ENCODE measurements at places on chromosomes 5 and 9.

- H3K4me1 ChIP-seq = no peaks in the 10 kb centered on the region
- no peak overlapping the region for H3K27ac ChIP-seq
- peaks cover 2% of the 10 kb centered on the region for H3K27me3 ChIP-seq
- no peaks in the 10 kb centered on the region for H3K36me3 ChIP-seq
- H3K4me3 ChIP-seq = no peak overlapping the region
Measured at GRCh38 chr5:146040527-146040926, 64.8 kb downstream of the PLAC8L1 start.

DNA sequence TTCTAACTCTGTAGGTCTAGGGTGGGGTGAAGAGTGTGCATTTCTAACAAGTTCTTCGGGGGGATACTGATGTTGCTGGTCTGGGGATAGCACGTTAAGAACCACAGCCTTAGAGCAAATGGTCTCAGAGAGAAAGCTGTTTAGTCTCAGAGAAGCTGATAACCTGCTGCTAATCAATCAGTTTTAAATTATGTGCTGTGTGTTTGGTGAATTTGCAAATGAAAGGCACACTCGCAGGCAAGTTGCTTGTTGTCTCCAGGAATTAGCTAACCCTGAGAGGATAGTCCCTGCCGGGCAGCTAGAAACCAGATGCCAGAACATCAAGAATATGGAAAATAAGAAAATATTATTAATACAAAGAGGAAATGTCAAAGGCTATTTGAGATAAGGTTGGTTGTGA is 79.2 kb downstream of the DMRT2 start:
- H3K27me3 ChIP-seq = peaks cover 3% of the 10 kb centered on the region
- H3K4me3 ChIP-seq = no peak overlapping the region
- no peak for DNase-seq
- no peaks in the 10 kb centered on the region for H3K4me1 ChIP-seq
- no peak overlapping the region for H3K27ac ChIP-seq

GRCh38 chr5:73100109-73100508 is 20.3 kb upstream of the TMEM171 start:
- no peaks in the 10 kb centered on the region for H3K36me3 ChIP-seq
- H3K4me3 ChIP-seq = no peak overlapping the region
- no peak for DNase-seq
- H3K4me1 ChIP-seq = peaks cover 27% of the 10 kb centered on the region
- peaks cover 7% of the 10 kb centered on the region for H3K27me3 ChIP-seq
- no peak overlapping the region for H3K27ac ChIP-seq

DNA sequence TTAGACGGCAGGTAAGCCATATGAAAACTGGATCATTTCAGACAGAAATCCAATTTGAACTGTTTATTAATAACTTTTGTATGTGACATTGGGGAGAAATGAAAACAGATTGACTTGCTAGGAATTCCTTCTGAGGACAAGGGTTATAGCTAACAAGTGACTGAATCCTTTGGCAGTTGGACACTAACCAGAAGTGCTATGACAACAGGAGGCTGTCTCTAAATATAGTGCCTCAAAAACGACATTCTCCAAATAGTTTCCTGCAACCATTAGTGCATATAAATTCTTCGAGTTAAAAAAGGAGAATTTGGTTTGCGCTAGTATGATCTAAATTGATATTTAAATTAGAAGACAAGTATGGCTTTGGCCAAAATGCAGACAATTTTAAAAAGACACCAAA is 338.6 kb downstream of the PTPRD start:
- no peak overlapping the region for H3K4me3 ChIP-seq
- no peaks in the 10 kb centered on the region for H3K4me1 ChIP-seq
- no peaks in the 10 kb centered on the region for H3K36me3 ChIP-seq
- DNase-seq = no peak
- H3K27me3 ChIP-seq = no peaks in the 10 kb centered on the region
- H3K27ac ChIP-seq = no peak overlapping the region

DNA sequence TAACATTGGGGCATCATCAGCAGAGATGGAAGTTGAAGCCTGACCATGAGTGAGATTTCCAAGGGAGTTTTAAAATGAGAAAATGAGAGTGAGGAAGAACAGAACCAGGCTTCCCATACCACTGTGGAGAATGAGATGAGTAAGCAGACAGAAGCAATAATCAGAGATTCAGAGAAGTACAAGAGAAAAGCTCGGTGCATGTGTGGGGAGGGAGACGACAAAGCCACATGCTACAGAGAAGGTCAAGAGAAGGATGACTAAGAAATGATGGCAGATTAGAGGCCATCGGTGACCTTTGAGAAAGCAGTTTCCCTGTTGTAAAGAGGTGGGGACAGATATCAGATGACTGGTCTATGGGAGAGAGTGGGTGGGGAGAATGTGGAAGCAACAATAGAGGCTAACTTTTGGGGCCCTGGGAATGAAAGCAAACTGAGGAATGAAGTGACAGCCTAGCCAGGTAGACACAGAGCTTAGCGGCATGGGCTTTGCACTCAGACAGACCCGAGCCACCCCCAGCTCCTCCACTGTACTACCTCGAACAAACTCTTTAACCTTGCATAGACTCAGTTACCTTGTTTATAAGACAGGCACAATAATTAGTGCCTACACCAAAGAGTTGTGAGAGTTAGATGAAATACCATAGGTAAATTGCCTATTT is 207.7 kb downstream of the PIK3R1 start:
- no peaks in the 10 kb centered on the region for H3K27me3 ChIP-seq
- no peak overlapping the region for H3K4me3 ChIP-seq
- no peak for DNase-seq
- H3K27ac ChIP-seq = peak overlapping the region; percentile 35

DNA sequence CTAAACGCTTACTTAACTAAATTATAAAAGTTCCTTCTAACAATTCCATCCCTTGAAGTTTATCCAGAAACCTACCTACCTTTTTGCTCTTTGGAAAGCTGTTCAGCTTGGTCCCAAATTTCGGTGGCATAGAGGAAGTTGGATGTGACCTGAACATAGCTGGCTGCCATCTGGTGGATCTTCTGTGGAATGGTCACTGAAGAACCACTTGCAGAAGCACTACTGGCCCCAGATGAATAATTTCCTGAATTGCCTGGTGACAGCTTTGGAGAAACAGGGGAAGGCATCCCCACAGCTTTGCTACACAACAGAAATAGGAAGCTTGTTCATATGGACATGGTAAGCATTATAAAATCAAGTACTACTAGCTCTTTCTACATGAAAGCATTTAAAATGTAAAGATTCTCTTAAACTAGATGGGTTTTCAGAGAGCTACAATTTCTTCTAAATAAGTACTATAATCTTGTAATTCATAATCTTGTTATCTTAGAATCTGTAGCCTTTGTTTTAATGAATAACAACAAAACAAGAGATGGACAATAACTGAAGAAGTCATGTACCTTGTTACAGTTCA is 9.9 kb downstream of the LEAP2 start:
- peak; percentile 29 for DNase-seq
- peaks cover 11% of the 10 kb centered on the region for H3K36me3 ChIP-seq
- peaks cover 10% of the 10 kb centered on the region for H3K4me1 ChIP-seq
- peak overlapping the region; percentile 45 for H3K27ac ChIP-seq

DNA sequence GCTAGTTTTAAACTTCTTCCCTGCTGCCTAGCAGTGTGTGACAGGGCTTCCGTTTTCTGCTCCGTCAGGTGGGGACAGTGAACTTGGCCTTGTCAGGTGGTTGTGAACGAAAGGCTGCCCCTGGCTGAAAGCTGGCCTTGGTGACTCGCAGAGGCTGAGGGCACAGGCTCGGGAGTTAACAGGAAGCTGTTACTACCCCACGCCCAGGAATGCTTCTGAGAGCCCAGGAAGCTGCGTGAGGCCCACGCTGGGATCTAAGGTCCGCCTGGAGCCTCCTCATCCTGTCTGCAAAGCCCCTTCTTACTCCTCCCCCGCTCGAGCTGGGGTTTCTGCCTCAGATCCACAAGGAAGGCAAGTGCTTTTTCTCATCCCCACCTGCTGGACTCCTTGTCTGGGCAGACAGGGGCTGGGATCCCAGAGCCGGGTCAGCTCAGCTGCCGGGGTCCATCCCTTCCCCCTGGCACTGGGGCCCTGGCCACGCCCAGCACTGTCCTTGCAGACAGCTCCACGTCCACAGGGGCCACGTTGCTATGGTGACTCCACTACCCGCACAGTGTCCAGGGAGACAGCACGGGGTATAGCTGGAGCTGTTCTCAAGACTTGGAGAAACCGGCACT is 124.7 kb upstream of the TBC1D2 start:
- no peak overlapping the region for H3K27ac ChIP-seq
- no peaks in the 10 kb centered on the region for H3K36me3 ChIP-seq
- H3K27me3 ChIP-seq = peaks cover 2% of the 10 kb centered on the region
- DNase-seq = no peak
- H3K4me3 ChIP-seq = no peak overlapping the region
- no peaks in the 10 kb centered on the region for H3K4me1 ChIP-seq

- no peak overlapping the region for H3K27ac ChIP-seq
- H3K36me3 ChIP-seq = peaks cover 9% of the 10 kb centered on the region
- no peak for DNase-seq
- H3K4me1 ChIP-seq = no peaks in the 10 kb centered on the region
- H3K27me3 ChIP-seq = no peaks in the 10 kb centered on the region
- H3K4me3 ChIP-seq = no peak overlapping the region
Measured at GRCh38 chr9:96515621-96516470, 65.9 kb downstream of the HABP4 start.

DNA sequence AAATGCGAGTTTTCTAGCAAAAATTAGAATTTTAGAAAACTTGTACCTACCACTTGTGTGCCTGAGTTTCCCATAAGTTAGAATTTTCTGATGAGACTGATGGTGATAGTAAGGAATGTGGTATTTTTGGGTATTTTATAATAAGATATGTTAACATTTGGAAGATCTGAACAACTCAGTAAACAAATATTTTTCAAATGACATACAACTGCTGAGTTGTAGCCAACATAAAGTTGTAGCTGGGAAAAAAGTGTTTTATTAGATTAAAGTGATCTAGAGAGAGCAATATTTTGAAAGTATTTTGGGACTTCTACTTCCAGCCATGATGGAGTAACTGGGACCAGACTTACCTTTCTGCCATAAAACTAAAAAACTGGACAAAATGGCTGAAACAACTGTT is 37.9 kb downstream of the GEMIN5 start:
- no peaks in the 10 kb centered on the region for H3K27me3 ChIP-seq
- DNase-seq = no peak
- H3K4me3 ChIP-seq = no peak overlapping the region
- H3K27ac ChIP-seq = no peak overlapping the region

DNA sequence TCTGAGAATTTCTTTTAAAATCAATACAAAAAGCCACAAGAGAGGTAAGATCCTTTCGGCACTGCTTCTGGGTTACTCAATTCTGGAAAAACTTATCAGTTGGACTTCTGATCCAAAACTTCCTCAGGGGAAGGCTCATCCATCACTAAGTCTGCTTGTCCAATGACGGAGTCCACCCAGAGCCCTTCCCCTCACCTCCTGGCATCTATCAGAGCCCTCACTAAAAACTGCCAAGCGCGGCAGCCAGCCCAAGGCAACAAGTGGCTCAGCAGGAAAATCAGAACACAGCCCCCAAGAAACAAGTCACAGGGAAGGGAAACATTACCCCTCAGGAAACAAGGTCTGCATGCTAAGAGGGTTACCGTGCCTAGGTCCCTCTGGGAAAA is 869 bp upstream of the ESM1 start:
- no peak overlapping the region for H3K4me3 ChIP-seq
- no peak for DNase-seq
- no peaks in the 10 kb centered on the region for H3K27me3 ChIP-seq
- peaks cover 87% of the 10 kb centered on the region for H3K4me1 ChIP-seq
- peaks cover under 1% of the 10 kb centered on the region for H3K36me3 ChIP-seq
- no peak overlapping the region for H3K27ac ChIP-seq

DNA sequence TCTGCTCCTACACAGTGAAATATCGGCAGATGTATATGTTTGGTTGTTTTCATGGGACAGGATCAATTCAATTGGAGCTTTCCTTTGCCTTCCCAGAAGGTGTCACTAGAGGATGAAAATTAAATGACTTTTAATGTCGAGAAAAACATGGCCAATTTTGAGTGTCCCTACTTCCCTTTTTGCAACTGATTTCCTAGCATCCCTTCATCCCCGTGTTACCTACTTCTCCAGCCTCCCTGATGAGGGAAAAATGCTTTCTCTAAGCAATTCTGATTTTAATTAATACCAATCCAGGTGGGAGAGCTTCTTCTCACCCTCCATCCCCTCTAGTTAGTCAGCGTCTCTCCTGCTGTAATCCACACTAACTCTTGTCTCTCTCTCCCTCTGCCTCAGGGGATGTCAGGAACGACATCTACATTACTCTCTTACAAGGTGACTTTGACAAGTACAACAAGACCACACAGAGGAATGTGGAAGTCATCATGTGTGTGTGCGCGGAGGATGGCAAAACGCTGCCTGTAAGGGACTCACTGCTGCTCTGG is 64.9 kb downstream of the DOCK2 start:
- no peaks in the 10 kb centered on the region for H3K27me3 ChIP-seq
- no peak for DNase-seq
- peaks cover 77% of the 10 kb centered on the region for H3K36me3 ChIP-seq
- no peak overlapping the region for H3K27ac ChIP-seq
- H3K4me1 ChIP-seq = no peaks in the 10 kb centered on the region
- no peak overlapping the region for H3K4me3 ChIP-seq

DNA sequence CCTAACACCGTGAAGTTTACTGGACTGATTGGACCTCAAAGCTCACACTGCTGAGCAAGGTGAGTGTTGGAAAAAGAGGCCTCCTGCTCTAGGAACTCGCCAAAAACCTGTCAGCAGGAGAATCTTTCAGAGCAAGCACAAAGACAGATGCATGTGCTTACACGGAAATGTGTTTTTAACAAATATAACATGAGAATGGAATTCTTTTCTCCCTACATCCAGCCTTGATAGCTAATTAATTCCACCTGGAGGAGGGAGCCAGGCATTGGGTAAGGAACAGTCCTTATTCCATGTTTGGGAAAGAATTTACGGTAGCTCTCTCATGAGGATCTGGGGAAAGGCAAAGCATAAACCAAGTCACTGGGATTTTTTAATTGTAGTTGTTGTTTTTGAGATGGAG is 98.8 kb downstream of the KLF4 start:
- no peak overlapping the region for H3K4me3 ChIP-seq
- H3K27ac ChIP-seq = no peak overlapping the region
- peaks cover 3% of the 10 kb centered on the region for H3K27me3 ChIP-seq
- H3K36me3 ChIP-seq = no peaks in the 10 kb centered on the region
- DNase-seq = no peak
- H3K4me1 ChIP-seq = no peaks in the 10 kb centered on the region

DNA sequence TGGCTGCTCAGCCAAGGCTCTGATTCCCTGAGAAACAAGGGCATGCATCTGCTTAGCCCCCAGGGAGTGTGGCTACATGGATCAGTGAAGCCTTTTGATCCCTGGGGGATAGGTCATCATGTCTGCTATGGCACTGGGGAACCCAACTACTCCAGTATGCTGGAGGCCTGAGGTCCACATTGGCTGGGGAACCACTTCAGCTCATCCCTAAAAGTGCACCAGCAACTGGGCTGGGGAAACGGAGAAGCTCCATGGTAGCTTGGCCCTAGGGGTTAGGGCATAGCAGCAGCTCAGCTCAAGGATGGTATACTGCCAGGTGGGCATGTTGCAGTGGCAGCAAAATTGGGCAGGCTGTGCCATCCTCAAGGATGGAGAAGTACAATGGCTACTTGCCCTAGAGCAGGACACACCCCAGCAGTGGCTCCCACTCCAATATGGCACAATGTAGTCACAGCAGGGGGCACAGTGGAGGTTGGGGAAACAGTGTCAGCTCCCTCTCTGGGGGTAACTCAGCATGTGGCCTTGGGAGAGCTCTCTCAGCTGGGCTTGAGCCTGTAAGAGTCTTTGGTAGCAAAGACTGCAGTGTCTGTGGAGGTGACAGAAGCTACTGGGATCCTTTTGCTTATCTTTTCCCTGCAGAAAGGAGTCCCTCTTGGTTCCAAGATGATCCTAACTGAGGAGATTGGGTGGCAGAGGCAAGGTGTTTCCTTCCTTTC is 111.5 kb upstream of the FSTL4 start:
- H3K27ac ChIP-seq = no peak overlapping the region
- no peaks in the 10 kb centered on the region for H3K36me3 ChIP-seq
- H3K4me1 ChIP-seq = no peaks in the 10 kb centered on the region
- H3K27me3 ChIP-seq = peaks cover 17% of the 10 kb centered on the region
- DNase-seq = no peak
